HepG2 (cell line): ENCODE measurements at places on chromosomes 2 and 18. TPM values are rescaled to one million over a fixed set of nuclear protein-coding genes. Genes with fewer than 3 reads are reported as not detected.
A peak's percentile ranks its signal among the peaks of the same experiment; 100 is the strongest.

ZNF236 gene
- polyA plus RNA-seq: 3.0 and 3.4 TPM in 2 replicates

AAK1 gene
- polyA plus RNA-seq: 9.4 and 9.8 TPM in 2 replicates

CHRND gene
- polyA plus RNA-seq: 0.13 and 0.18 TPM in 2 replicates

MERTK gene
- polyA plus RNA-seq: 44.7 and 45.5 TPM in 2 replicates

IMP4 gene
- polyA plus RNA-seq: 158 and 167 TPM in 2 replicates

PPIL3 gene
- polyA plus RNA-seq: 81.8 and 107 TPM in 2 replicates

GRCh38 chr18:75958683-75959082, 531.2 kb upstream of the SMIM21 start:
- DNase-seq: no peak
- H3K27me3 ChIP-seq: no peaks in the 10 kb centered on the region
- H3K36me3 ChIP-seq: no peaks in the 10 kb centered on the region

- peak; percentile 60 for DNase-seq
- H3K27me3 ChIP-seq: no peaks in the 10 kb centered on the region
- peak overlapping the region; percentile 70 for H3K27ac ChIP-seq
- peaks cover 97% of the 10 kb centered on the region for H3K4me1 ChIP-seq
- H3K36me3 ChIP-seq: peaks cover 9% of the 10 kb centered on the region
- H3K4me3 ChIP-seq: no peak overlapping the region
These were observed 52.6 kb downstream of the SH3BP4 start for GRCh38 chr2:235004329-235004903.

DNA sequence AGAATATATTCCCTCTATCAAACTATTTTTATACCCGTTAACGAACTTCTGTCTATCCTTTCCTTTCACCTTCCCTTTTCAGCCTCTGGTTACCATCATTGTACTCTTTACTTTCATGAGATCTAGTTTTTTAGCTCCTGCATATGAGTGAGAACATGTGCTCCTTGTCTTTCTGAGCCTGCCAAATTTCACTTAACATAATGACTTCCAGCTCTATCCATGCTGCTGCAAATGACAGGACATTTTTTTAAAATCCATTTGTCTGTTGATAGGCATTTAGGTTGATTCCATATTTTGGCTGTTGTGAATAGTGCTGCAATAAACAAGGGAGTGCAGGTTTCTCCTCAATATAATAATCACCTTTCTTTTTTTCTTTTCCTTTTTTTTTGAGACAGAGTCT, 8.2 kb upstream of the CCDC195 start:
- H3K36me3 ChIP-seq: no peaks in the 10 kb centered on the region
- no peaks in the 10 kb centered on the region for H3K27me3 ChIP-seq
- DNase-seq: no peak
- no peaks in the 10 kb centered on the region for H3K4me1 ChIP-seq

- DNase-seq: no peak
- no peak overlapping the region for H3K27ac ChIP-seq
- no peaks in the 10 kb centered on the region for H3K4me1 ChIP-seq
- peaks cover 1% of the 10 kb centered on the region; the same call in 1 of the 2 replicates for H3K36me3 ChIP-seq
- H3K27me3 ChIP-seq: no peaks in the 10 kb centered on the region
These were observed 155.3 kb upstream of the MYO3B start for GRCh38 chr2:170022692-170023091.

DNA sequence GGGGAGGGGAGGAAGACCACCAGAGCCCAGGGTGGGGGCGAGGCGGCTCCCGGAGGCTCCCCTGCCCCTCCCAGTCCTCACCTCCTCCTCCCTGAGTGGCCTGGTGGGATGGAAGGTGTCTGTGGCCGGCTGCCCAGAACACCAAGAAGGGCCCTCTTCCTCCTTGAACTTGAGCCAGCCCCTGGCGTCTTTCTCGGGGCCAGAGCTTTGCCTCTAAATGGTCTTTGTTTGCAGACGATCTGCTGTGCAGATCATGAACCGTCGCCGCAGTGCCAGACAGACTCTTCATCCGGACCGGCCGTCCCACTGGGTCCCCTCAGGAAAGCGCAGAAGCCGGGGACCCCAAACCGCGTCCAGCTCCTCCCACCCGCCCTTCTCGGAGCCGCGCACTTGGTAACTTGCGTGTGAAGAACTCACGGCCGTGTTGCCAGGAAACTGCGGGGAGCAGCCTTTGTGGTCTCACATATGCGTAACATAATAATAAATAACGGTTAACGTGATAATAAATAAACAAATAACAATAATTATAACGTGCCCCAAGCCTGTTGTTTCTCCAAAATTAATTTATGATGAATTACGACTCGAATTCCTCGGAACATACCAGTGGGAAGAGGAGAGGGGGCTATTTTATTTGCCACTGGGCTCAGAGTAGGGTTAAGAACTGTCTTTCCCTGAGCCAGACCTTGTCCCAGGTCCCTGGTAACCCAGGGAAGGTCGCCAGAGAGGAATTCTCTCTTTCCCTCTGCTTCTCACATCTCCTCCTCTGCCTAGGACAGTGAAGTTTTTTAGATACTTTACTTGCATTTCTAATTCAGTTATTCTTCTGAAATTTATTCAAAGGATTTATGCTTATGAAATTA, 41.0 kb downstream of the PTGR3 start:
- H3K27ac ChIP-seq: no peak overlapping the region
- no peak for DNase-seq
- no peaks in the 10 kb centered on the region for H3K36me3 ChIP-seq
- H3K4me3 ChIP-seq: no peak overlapping the region
- peaks cover 27% of the 10 kb centered on the region for H3K27me3 ChIP-seq

DNA sequence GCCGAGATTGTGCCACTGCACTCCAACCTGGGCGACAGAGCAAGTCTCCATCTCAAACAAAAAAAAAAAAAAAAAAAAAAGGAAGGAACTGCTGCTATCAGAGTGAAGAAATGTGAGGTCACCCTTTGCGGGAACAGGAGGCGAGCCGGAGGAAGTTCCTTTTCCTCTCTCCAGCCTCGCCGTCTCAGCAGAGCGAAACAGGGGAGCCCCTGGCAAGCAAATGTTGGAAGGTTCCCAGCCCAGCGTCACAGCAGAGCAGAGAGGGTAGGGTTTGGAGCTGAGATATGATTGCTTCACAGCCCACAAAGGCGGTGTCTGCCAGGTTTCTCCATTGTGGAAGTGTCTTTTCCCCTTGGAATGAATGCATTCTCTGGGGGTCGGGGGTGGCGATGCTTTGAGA, 28.5 kb downstream of the SLC20A1 start:
- no peak for DNase-seq
- peaks cover 18% of the 10 kb centered on the region for H3K4me1 ChIP-seq
- no peak overlapping the region for H3K27ac ChIP-seq
- H3K36me3 ChIP-seq: no peaks in the 10 kb centered on the region
- H3K4me3 ChIP-seq: no peak overlapping the region

DNA sequence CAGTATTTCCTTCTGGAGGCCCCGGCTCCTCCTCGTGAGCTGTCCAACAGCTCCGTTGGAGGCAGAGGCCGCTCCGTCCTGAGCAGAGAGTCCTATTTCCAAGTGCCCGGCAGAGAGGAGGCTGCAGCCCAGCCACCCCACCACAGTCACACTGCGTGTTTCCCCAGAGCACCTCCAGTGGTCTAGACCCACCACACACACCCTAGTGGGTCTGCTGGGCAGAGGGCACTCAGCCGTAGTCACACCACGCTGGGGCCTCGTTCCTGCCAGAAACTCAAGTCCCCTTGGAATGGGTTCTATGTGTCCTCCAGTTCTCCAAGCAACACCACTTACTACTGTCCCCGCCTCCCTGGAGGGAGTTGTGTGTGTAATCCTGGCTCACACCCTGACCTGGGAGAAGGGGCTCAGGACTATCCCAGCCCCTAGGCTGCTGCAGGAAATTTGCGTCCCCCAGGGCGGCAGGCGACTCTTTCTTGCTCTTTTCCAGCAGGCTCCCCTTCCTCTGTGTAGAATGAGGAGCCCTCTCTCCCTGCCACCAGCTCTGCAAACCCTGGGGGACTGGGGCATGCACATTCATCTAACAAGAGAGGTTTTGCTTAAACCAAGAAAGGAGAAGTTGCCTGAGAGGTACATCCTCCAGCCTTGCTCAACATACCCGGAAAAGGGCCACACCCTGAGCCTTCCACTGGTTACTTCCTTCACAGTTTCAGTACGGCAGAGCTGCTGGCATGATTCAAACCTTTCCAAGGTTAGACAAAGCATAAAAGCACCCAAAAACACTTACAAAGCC, 114.1 kb downstream of the NDUFA10 start:
- no peak overlapping the region for H3K4me3 ChIP-seq
- no peak for DNase-seq
- H3K27ac ChIP-seq: no peak overlapping the region
- H3K36me3 ChIP-seq: no peaks in the 10 kb centered on the region
- H3K27me3 ChIP-seq: no peaks in the 10 kb centered on the region; the same call in 2 of the 3 replicates

GRCh38 chr18:34971313-34971712, 69.9 kb upstream of the MAPRE2 start:
- H3K27me3 ChIP-seq: no peaks in the 10 kb centered on the region
- H3K4me1 ChIP-seq: peaks cover 10% of the 10 kb centered on the region
- no peak for DNase-seq
- H3K36me3 ChIP-seq: no peaks in the 10 kb centered on the region

DNA sequence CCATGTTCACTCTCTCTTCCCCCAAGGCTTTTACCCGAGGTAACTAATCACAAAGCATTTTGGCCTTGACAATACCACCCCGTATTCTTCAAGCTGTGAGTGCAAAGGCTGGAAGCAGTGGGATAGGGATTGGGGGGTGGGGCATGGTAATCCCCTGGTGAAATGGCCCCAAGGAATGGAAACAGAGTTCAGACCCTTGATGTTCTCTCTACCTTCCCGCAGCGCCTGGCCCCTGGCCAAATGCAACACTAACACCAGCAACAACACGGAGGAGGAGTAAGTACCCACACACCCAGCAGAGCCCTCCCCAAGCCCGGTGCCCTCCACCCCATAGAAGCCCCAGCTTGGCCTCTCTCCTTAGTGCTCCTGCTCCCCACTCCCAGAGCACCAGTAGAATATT, 36.9 kb downstream of the CNGA3 start:
- DNase-seq: no peak
- H3K36me3 ChIP-seq: no peaks in the 10 kb centered on the region
- H3K4me3 ChIP-seq: no peak overlapping the region
- no peak overlapping the region for H3K27ac ChIP-seq
- peaks cover 3% of the 10 kb centered on the region; the same call in 1 of the 2 replicates for H3K27me3 ChIP-seq

DNA sequence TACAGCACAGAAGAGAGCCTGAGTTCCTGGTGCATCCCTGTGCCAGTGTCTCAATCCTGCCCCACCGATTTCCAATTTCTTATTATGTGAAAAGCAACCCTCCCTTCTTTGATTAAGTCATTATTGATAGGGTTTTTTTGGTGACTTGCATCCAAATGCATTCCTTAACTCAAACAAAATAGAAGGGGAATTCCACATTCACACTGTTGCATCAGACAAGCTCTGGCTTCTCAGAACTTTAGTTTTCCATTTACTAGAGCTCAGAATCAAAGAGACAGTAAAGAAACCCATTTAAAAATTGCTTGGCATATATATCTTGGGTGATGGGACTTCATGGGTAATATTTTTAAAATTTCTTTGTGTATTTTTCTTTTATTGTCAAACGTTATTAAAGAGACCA, 13.8 kb upstream of the TMEM200C start:
- no peaks in the 10 kb centered on the region; the same call in 1 of the 2 replicates for H3K27me3 ChIP-seq
- H3K4me3 ChIP-seq: no peak overlapping the region
- H3K27ac ChIP-seq: no peak overlapping the region
- DNase-seq: no peak
- H3K4me1 ChIP-seq: no peaks in the 10 kb centered on the region

- no peaks in the 10 kb centered on the region for H3K36me3 ChIP-seq
- no peaks in the 10 kb centered on the region for H3K4me1 ChIP-seq
- no peak for DNase-seq
These were observed 29.3 kb upstream of the FOXI3 start for GRCh38 chr2:88481691-88482336.

- H3K36me3 ChIP-seq: no peaks in the 10 kb centered on the region
- no peak for DNase-seq
- no peaks in the 10 kb centered on the region for H3K4me1 ChIP-seq
- no peak overlapping the region for H3K4me3 ChIP-seq
These were observed 226.3 kb downstream of the ATAD2B start for GRCh38 chr2:23700627-23701026.

DNA sequence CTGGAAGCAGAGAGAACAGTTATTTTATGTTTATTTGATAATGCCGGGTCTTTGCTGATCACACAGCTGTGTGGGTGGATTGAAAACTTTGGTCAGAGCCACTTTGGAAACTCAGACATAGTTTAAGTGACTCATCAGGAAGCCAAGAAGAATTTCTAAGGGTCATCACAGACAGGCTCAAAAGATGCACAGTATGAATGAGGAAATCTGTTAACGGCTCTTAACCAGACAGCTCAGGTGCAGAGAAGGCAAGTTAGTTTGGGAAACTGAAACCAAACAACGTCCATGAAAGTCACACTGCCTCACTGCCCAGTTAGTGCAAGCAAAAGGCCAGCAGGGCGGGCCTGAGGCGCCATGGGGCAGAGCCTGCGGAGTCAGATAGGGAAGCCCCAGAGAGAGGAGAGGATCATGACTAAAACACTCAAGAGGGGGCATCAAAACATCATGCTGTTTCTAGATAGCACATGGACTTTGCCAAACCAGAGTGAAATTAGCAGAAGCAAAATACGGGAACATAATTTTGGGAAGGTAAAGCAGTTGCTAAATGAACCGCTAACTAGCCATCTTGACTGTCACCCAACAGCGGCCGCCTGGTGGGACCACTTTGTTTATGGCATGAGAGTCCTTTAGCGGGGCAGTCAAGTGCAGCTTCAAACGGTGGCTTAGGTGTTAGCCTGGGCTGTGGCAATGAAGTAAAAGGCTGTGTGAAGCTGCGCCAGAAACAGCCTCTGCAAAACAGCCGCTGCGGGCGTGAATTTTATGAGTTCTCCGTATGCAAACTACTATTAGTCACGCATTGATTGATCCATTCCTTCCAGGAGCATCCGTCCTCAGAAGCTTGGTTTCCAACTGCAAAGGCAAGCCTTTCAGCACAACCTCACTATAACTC, 101.2 kb downstream of the KCTD18 start:
- DNase-seq: peak; percentile 52
- H3K4me1 ChIP-seq: peaks cover 76% of the 10 kb centered on the region
- H3K4me3 ChIP-seq: no peak overlapping the region
- H3K36me3 ChIP-seq: peaks cover 42% of the 10 kb centered on the region

DNA sequence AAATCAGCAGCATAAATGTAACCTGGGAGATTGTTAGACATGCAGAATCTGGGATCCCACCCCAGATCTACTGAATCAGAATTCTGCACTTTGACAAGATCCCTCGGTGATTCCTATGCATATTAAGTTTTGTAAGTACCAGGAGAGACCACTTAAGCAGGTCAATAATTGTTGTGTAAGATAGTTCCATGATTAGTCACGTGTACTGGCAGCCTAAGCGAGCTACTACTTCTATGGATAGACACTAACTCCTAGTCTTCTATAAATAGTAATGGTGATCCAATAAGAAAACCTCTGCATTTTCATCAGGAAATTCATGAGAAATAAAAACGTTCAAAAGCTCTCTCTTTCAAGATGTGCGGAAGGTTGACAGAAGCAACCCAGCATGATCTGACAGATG, 988.2 kb upstream of the CHAC2 start:
- no peaks in the 10 kb centered on the region for H3K4me1 ChIP-seq
- H3K36me3 ChIP-seq: no peaks in the 10 kb centered on the region
- no peaks in the 10 kb centered on the region for H3K27me3 ChIP-seq
- no peak for DNase-seq
